Activated naive CD8-positive, alpha-beta T cell treated with anti-CD3 and anti-CD28 coated beads, Interleukin-2, amount 50 U/mL, for 24 hours (primary cell): ENCODE measurements at places on chromosomes 12 and 14.

- peak; percentile 59 for DNase-seq
Measured at GRCh38 chr14:65290830-65291229, 121.7 kb upstream of the FUT8 start.

- no peak for DNase-seq
Measured at GRCh38 chr12:40688085-40688725, 4.0 kb upstream of the CNTN1 start.

DNA sequence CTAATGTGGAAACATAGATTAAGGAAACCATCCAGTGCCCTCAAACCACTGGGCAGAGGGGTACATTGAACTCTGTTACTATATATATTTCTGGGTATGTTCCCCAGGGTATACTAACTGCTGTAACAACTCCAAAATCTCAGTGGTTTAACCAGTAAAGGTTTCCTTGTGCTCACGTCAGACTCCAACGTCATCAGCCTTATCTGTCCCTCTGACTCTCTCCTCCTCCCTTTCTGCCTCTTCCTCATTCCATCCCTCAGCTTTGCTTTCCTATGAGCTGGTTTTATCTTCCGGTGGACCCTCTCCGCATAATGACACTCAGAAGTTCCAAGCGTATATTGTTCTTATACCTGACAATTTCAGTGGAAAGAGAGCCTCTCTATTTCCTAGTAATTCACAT lies 21.2 kb upstream of the SMCO2 start:
- DNase-seq = no peak

DNA sequence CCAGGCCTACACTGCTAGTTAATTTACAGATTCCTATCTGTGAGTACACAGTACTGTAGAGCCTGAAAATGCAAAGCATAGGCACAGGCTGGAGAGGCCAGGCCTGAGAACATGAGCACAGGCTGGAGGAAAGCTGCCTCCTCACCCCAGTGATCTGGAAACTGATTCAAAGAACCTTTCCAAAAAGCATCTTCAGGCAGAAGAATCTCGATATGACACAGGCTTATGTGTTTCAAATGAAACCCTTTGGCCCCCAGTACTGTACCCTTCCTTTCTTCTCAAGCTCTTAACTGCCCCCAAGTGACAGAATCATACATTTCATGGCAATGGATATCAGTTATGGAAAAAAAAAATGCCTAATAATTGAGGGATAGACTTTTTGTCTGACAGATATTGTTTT lies 122.0 kb downstream of the KCNC2 start:
- DNase-seq = no peak

DNA sequence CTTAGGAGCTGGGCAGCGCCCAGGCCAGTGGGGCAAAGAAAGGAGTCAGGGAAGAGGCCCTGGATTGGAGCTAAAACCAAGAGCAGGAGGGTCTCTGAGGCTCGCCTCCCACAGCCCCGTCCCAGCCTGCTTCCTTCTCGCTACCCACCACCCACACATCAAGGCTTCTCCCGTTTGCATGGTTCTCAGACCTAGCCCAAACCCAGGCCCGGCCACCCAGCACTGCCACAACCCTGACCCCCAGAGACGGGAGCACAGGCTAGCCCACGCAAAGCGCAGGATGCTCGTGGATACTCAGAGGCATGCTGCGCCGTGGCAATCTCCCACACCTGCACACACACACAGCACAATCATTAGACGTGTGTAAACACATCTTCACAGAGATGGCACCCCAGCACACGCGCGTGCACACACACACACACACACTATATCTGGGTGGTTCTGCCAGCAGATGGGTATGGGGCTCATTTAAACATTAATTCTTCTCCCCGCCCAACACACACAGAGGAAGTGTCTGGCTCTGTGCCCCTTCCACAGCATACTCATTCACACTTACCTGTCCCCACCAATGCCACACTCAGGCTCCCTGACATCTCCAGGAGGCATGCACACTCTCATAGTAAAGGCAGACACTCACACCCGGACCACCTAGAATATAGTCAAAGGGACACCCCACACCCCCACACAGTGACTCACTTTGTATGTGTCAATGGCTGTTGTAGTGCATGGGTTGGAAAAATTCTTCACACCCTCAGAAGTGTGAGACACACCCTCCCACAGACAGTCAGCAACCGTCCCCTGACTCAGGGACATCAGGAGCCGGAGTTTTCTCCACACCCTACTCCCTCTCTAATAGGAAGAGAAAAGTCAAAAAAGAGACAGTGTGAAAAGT lies 1.1 kb downstream of the CARMIL3 start:
- peak; percentile 67 for DNase-seq

DNA sequence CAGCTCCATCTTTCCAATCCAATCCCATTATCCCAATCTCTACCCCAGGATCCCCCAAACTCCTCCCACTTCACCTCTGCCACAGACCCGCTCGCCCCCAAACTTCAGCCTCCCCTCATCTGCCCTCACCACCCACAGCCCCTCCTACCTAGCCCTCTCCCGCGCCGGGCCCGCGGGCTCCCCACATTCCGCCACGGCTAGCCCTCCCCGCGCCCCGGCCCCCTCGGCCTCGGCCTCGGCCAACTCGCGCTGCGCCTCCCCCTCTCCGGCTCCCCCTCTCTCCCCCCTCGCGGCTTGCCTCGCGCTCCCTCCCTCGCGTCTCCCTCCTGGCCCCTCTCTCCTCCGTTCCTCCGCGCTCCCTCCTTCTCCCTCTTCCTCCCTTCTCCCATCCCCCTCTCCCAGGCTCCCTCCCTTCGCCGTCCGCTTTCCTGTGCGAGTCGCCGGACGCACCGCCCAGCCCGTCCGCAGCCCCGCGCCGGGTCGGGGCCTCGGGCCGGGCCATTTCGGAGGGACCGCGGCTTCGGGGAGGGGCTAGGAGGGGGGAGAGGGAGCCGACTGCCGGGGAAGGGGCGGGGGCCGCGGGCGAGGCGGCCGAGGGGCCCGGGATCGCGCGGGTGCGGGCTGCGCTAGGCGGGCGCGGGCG lies at the start of gene ATN1:
ATN1 (plus strand) TSS at position 581 of the 643 bp plus-strand sequence. CDS start 6,043 bp downstream, outside the sequence.
- peak; percentile 52 for DNase-seq

GRCh38 chr12:90987101-90987500 lies 17.7 kb downstream of the EPYC start:
- DNase-seq = no peak

GRCh38 chr12:67889931-67890330 lies 99.3 kb upstream of the IFNG-AS1 start:
- DNase-seq = no peak

DNA sequence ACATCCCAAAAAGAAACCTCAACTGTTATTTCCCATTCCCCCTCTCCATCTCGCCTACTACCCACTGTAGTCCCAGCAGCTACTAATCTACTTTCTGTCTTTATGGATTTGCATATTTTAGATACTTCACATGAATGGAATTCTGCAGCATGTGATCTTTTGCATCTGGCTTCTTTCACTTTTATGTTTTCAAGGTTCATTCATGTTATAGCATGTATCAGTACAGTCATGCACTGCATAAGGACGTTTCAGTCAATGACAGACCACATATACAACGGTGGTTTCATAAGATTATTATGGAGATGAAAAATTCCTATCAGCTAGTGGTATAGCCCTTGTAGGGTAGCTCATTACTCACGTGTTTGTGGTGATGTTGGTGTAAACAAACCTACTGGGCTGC lies 24.5 kb downstream of the PCNX4 start:
- no peak for DNase-seq
